COR-L47 (cell line): ENCODE measurements at places on chromosomes 12 and 14.
A peak's percentile ranks its signal among the peaks of the same experiment; 100 is the strongest.

GRCh38 chr12:2652401-2653081 lies 142.2 kb upstream of the FKBP4 start:
- no peak for DNase-seq

- DNase-seq: no peak
Observed at GRCh38 chr14:80615831-80616230, 325.7 kb downstream of the CEP128 start.

GRCh38 chr14:36857136-36857535 lies 195.5 kb downstream of the PAX9 start:
- peak; percentile 71 for DNase-seq

DNA sequence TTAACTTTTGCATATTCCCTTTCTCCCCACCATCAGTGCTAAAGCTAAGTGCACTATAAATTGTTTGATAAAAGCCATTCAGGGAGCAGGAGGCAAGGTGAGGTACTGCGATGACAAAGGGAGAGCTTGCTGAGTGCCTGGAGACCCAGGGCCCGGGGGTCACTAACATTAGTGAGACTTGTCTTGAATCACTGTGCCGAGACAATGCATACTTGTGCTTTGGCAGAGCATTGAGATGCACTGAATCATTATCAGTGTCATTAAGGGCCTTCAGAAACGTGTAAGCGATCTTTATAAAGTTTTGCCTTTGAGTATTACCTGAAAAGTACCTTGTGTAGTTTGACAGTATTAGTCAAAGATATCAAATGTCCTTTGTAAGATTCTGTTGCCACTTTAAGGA lies 447.5 kb downstream of the PCNX1 start:
- DNase-seq: no peak

DNA sequence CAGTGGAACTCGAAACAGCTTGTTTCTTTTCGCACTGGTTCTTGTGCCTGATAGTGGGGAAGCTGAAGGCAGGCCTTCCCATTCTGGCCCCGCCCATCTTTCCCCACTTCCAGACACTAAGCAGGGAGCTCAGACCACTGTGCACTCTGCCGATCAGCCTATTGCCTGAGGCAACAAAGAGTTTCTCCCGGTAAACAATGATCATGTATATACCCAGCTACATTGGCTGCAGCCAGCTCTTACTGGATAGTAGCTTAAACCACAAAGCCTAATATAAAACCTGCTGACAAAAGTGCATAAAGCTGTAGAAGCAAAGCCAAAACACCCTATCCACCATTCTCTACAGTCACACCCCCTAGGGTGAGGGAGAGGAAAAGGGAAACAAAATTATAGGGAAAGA lies 24.7 kb upstream of the GLIPR1 start:
- DNase-seq: no peak

DNA sequence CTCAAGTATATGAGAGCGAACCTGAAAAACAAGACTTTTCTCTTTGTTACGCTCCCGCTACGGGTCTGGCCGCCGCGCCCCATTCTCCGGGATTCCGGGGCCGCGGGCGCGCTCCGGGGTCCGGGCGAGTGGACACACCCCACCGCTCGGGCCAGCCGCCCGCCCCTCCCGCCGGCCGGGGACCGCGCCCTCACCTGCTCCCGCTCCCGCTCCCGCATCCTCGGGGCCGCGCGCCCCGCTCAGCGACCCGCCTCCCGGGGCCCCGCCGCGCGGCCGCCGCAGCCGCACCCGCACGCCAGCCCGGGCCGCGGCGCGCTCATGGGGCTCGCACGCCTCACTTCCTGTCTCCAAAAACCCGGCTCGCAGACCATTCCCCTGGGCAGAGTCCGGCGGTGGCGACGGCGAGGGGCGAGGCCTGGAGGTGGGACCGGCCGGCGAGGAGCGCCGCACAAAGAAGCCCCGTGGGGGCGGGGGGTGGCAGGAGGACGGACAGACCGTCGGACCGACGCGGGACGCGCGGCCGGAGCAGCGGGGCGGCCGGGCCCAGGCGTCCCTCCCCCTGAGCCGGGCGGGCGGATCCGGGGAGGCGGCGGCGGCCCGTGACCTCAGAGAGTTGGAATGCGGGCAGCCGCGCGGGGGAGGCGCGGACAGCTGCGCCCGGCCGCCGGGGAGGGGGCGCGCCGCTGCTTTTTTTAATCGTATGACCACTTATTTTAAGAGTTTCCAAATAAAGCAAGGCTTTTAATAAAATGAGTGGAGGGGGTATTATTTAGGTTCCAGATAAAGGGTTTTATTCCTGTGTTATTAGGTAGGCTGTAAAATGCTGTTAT lies at the start of gene PTPN21:
Gene PTPN21, minus strand, starts transcription at position 551 of the 830 bp plus-strand sequence. CDS start 4,590 bp downstream, outside the sequence.
- DNase-seq: no peak

GRCh38 chr12:93916402-93916801 lies 232.0 kb upstream of the PLXNC1 start:
- no peak for DNase-seq

DNA sequence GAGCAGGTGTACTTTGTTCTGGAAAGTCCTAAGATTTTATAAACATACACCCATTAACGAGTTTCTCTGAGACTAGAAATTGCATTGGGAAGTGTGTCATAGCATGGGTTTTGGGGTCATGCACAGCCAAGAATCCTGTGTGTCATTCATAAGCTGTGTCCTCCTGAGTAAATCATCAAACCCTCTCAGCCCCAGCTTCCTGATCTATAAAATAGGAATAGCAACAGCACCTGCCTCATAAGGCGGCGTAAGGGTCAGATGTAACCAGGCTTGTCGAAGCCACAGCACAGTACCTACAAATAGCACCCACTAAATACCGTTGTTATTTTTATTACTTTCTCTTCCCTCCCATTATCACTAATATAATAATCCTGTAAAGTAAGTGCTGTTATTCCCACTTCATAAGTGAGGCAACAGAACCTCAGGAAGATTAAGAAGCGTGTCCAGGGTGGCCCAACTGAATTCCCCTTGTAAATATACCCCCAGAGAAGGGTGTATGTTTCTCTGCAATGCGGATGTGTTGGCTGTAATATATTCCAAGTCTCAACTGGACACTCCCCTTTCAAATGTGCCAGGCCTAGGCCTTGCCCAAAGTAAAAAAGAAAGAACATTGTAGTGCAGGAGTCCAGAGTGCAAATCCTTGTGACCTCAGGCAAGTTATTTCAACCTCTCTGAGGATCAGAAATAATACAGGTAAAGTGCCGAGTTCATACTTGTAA lies 188.3 kb upstream of the BCL2L14 start:
- DNase-seq: no peak

- no peak for DNase-seq
Observed at GRCh38 chr12:6807170-6807569, 14.5 kb upstream of the GPR162 start.

GRCh38 chr12:27048822-27049752 lies 26.7 kb downstream of the MED21 start:
- no peak for DNase-seq

GRCh38 chr12:68229956-68230355 lies 4.3 kb upstream of the IL26 start:
- no peak for DNase-seq

GRCh38 chr12:52634266-52635056 lies 16.1 kb upstream of the KRT73 start:
- DNase-seq: peak; percentile 74

GRCh38 chr14:103516426-103517173 lies 6.0 kb downstream of the CKB start:
- DNase-seq: no peak

GRCh38 chr12:122474324-122474716 lies 26.4 kb downstream of the ZCCHC8 start:
- DNase-seq: no peak

- peak; percentile 18 for DNase-seq
Observed at GRCh38 chr12:117850048-117850447, 118.7 kb downstream of the KSR2 start.

- peak; percentile 77 for DNase-seq
Observed at GRCh38 chr12:57242329-57242690, 8.7 kb downstream of the STAC3 start.

DNA sequence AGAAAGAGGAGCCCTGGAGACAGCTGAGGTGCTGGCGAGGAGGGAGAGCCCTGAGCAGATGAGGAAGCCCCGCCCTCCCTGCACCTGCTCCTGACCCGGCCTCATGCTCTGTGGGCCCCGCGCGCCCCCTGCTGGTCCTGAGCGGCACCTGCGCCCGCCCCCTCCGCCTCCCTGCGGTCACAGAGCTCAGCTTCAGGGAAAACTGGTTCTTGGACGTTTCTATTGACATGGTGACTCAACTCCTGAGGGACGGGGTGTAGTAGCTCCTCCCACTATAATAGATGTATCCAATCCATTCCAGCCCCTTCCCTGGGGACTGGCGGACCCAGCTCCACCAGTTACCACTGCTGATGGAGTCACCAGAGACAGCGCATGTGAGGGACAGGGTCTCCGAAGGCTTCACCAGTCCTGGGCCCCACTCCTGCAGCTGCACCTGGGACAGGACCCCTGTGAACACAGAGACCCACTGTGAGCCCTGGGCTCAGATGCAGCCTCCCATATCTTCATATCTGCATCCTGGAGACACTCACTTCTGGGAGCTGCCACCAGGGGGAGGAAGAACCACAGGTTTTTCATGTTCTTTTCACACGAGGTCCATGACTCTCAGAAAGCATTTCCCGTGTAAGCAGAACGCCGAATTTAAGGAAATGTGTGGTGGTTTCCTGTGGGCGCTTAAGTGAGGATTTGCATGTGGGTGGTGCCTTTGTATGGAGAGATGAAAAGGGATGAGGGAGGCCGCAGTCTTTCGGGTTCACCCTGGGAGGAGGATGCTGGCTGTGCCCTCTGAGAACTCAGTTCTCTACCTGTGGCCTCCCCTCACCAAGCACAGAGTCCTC lies 1346.4 kb downstream of the TMEM121 start:
- DNase-seq: peak; percentile 77

DNA sequence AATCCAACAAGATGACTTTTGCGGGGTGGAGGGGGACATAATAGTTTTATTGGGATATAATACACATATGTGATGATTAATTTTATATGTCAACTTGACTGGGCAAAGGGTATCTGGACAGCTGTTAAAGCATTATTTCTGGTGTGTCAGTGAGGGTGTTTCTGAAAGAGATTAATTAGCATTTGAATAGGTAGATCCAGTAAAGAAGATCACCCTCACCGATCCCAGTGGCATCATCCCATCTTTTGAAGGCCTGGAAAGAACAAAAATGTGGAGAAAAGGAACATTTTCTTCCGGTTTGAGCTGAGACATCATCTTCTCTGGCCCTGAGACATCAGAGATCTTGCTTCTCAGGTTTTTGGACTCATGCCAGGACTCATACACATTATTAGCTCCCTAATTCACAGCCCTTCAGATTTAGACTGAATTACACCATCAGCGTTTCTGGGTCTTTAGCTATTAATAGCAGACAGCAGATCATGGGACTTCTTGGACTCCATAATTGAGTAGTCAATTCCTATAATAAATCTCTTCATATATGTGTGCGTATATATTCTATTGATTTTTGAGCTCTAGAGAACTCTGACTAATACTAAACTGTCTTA lies 283.6 kb downstream of the PCNX1 start:
- peak; percentile 5 for DNase-seq

DNA sequence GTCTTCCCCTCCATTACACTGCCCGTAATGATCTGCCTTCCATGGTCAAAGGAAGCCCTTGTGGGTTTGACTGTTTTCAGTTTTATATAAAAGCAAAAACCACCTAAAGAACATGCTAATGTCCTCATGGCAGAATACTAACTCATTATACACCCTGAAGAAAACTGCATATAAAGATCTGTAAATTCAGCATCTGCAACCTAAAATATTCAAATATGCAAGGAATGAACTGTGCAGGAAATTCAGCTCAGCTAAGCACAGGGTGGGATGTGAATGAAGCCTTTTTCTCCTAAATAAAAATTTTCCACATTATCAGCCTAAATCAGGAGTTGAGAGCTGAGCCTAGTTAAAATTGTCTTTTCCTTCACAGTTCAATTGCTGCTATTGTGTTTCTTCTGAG lies 128.1 kb downstream of the NRXN3 start:
- no peak for DNase-seq

GRCh38 chr12:2753536-2753935 lies 41.2 kb upstream of the FKBP4 start:
- DNase-seq: no peak

DNA sequence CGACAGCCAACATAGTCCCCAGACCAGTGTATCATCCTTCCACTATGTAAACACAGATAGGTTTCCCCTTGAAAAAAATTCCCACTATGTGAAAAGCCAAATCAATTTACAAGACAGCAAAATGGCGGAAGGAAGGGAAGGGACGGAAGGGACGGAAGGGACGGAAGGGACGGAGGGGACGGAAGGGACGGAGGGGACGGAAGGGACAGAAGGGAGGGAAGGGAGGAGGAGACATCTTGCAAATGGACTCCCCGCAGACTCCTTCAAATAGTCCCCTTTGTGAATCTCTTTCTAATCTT lies 75.3 kb downstream of the NINJ2 start:
- DNase-seq: no peak

DNA sequence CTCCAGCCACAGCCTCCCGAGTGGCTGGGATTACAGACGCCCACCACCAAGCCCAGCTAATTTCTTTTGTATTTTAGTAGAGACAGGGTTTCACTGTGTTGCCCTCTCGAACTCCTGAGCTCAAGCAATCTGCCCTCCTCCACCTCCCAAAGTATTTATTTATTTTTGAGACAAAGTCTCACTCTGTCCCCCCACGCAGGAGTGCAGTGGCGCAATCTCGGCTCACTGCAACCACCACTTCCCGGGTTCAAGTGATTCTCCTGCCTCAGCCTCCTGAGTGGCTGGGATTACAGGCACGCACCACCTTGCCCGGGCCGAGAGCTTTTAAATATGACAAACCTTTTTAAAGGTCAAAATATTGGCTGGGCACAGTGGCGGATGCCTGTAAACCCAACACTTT lies 14.6 kb downstream of the NUMB start:
- no peak for DNase-seq

- no peak for DNase-seq
Observed at GRCh38 chr14:81533212-81533535, 479 bp downstream of the SEL1L start.

DNA sequence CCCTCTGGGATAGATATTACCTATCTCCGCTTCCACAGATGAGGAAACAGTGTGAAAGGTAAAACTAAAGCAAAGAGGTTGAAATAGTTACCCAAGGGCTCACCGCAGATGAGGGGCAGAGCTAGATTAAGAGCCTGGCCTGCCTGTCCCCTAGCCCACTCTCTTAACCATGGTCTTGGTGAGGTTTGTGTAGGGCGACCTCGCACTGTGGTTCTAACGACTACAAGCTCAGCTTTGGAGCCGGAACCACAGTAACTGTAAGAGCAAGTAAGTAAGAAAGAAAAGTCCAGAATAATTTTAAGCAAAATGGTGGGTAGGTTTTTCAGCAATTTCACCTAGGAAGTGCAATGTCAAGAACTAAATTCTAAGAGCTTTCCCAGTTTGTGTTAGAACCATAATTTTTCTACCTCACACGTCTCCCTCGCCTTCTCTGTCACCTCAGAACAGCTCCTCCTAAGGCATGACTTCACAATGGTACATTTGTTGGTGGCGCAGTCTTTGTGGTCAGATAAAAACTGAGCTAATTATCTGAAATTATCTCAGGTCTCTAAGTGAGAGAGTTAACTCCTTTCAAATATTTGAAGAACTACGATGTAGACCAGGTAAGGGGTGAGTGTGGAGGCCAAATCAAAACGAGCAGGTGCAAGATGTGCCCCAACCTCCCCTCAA lies 64.8 kb downstream of the DAD1 start:
- no peak for DNase-seq
